ENCODE measurements at places on chromosomes 11 and 22.

DNA sequence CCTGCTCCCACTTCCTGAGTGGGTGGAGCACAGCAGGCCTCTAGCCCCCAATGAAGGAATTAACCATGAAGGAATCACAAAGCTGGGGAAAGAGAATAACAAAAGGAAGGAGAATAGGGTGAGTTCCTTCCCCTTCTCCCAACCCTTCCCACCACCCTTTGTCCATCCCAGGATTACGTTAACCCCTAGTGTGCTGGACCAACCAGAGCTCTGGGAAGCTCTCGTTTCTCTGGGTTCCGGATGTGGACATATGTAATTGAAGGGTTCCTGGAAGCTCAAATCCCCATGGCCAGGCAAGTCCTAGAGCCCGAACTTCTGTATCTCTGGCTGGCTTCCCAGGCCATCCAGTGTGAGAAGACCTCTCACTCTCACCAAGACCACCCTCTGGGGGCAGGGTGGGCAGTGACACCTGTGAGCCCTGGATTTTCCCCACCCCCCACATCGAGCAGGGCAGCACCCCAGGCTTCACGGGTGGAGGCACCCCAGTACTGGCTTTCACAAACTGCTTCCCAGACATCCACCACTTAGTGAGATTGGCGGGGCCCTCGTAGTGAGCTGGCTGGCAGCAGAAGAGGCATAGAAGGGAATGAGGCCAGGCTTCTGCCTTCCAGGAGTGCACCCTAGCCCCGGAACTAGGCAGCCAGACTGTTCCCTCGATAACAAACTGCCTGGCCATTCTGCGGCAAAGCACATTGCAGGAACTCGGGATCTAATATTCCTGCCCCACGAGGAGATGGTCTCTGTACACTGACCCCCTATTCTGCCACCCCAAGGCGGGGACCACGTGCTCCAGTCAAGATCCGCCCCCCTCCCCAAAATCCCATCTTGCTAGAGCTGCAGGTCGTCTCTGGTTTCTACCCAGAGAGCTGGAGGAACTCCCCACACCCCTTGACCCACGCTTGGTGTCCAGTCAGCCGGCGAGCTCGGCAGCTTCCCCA lies 2.1 kb downstream of the NECTIN1 start:
- no peak for DNase-seq

DNA sequence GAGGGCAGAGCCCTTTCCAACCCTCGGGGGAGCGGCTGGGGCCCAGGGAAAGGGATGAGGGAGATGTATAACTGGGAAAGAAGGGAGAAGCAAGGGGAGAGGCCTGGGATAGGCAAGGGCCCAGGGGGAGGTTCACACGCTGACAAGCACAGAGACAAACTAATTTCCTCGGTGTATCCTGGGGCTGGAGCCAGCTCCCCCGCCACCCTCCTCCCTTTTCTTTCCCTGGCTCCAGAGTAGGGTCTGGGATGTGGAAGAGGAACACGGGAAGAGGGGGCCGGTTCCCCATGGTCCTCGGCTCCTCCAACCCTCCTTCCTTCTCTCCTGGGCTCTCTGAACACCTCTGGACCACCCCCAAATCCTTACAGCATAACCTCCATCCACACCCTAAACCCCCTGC lies 6.9 kb downstream of the CLCF1 start:
- DNase-seq = no peak

GRCh38 chr22:49705972-49706352 lies 121.7 kb downstream of the BRD1 start:
- no peak for DNase-seq

- peak; percentile 38 for DNase-seq
Measured at GRCh38 chr22:49827853-49828598, at the start of gene BRD1. Gene BRD1, minus strand, starts transcription at chr22:49827873. Its CDS starts 3,556 bp downstream, at chr22:49824317.

GRCh38 chr11:128477811-128478210 lies 109.5 kb downstream of the ETS1 start:
- no peak for DNase-seq

- DNase-seq = no peak
Measured at GRCh38 chr22:30158277-30158676, 78.0 kb downstream of the HORMAD2 start.

- no peak for DNase-seq
Measured at GRCh38 chr11:33160136-33160535, 1.1 kb downstream of the CSTF3 start.

- DNase-seq = peak; percentile 56
Measured at GRCh38 chr11:43944761-43945311, 2.4 kb downstream of the C11orf96 start.

DNA sequence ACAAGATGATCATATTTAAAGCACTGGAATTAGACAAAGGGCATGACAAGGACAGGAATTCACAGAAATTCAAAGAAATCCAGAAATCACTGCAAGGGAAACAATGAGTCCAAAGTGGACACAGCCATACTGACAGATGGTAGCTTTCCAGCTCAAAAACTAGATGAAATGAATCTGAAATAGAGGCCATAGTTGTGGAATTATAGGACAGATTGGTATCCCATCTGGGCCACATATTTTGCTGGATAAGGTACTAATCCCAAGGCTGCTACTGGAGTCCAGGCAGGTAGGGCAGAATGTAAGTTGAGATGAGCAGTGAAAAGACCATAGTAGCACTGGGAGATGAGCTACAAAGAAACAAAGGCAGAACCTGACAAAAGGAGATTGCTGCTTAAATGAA lies 258.3 kb upstream of the ANO3 start:
- DNase-seq = no peak

DNA sequence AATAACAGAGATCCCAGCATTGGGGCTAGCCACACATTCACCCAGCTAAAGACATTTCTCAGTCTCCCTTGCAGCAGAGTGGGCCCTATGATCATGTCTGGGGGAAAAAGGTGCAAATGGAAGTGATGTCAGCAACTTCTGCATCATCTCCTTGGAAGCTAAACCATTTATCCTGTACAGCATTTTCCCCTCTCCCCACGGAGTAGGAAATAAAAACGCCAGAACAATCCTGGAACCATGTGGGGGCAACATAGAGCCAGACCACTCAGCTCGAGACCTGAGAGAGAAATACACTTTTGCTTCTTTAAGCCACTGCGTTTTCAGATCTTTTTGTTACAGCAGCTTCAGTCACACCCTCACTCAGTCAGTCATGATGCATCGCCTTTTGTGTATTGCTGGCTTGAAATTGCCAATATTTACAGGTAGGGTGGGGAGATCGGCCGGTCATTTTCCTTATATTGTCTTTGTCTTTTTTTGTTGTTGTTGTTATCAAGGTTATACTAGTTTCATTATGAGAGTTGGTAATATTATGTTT lies 9.1 kb upstream of the RAC2 start:
- DNase-seq = no peak

DNA sequence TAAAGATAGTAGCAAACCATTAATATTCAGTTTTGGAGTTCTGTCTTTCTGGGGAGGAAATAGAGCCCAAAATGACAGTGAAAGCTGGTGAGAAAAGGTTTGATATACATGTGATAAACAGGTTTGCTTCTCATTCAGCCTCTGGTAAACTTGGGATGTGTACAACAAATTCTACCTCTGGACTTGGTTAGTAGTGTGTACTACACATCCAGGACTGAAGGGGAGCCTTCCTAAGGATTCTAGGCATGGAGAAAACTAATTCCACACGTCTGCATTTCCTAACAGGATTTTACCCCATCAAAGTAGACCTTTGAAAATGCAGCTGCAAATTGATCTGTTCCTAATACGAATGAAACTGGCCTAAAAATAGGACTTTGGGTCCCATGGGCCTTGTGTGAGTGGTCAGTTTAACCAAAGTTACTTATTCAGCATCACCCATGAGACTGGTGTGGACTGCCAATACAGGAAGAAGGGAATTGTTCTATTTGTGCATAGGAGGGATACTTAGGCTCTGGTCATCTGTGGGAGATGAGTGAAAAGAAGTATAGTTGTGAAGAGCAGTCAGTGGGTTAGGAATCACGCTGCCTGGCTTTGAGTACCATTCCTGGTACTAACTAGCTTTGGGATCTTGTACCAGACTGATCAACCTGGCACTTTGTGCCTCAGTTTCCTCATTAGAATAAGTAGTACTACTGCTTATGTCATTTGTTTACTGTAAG lies 74.2 kb downstream of the YAP1 start:
- no peak for DNase-seq

GRCh38 chr11:47414685-47415070 lies 6.3 kb downstream of the SLC39A13 start:
- no peak for DNase-seq

DNA sequence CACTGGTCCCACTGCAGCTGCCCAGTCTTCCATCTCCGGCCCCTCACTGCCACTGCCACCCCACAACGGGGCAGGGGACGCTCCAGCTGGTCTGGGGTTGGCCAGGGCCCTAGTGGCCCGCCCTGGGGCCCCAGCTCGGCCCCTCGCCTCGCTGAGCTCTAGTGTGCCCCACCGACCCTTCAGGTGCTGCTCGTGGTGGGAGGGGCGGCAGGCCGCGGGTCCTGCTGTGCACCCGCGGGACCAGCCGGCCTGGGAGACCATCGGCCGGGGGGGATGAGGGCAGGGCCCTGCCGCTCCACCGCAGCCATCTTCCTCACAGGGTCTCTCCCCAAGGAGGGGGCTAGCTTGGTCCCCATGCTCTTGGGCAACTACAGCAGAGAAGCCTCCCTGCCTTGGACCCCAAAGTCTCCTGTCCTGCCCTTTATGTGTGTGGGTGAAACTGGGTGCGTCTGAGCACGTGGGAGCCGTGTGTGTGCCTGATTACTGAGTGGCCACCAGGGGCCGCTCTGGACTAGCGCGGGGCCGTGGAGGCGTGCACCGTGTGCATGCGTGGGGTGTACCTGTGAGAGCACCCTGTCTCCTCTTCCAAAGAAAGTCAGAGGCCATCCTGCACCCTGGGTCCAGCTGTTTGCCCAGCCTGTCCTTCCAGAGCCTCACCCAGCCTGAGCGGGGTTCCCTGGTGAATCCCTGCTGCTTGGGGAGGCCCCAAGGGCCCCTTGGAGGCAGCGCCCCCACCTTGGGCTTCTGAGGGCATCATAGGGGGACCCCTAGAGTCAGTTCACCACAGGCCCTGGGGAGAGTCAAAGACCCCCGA lies 6.0 kb upstream of the ACR start:
- DNase-seq = peak; percentile 50

GRCh38 chr11:114193730-114194679 lies 102.2 kb upstream of the NNMT start:
- DNase-seq = no peak

DNA sequence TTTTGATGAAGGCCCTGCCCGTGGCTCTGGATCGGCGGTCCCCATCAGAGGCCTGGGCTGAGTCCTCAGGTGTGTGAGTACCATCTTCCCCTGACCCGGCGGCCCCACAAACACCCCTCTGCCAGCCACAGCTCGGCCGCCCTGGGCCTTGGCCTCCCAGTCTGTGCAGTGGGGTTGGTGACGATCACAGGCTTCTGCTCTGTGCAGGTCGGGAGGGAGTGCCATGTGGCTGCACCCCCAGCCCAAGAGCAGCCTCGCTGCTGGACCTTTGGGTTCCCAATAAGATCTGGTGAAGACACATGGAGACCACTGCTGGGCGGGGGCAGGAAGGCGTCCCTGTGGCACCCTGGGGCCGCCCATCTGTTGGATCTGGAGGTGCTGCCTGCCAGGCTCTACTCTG lies 47.1 kb upstream of the PPARA start:
- DNase-seq = no peak

GRCh38 chr22:20412474-20413216 lies 18.7 kb downstream of the ZNF74 start:
- no peak for DNase-seq

DNA sequence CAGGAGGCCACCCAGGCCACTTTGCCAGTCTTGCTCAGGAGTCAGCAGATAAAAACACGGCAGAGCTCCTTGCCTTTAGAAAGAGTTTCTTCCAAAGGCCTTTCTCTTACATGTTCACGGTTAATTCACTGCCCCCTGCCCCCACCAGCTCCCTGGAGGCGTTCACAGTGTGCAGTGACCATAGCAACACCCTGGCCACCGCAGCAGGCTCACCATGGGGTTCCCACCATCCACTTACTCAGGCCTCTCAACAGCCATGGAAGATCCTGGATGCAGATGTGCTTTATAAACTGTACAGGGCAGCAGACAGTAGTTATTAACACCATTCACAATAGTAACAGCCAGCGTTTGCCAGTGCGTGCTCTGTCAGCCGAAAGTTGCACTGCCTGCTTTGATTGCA lies 10.6 kb upstream of the MYO7A start:
- DNase-seq = no peak

- DNase-seq = no peak
Measured at GRCh38 chr11:122343210-122343609, 227.2 kb upstream of the BLID start.

DNA sequence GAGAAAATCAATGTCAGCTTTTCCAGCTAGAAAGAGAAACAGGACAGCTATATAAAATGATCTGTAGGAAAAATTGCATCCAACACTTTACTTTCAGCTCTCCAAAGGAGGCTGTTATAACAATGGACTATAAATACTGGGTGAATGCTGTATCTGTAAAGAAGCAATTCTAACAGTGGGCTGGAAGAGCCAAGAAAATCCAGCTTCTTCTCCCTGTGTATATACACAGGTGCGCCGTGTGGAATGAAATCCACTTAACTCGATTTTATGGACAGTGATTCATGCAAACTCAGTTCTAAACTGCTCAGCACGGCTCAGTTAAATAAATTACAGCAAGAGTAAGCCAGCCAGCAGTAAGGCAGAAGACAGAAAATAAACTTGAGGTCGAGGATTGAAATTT lies 32.5 kb upstream of the LMO2 start:
- DNase-seq = no peak

DNA sequence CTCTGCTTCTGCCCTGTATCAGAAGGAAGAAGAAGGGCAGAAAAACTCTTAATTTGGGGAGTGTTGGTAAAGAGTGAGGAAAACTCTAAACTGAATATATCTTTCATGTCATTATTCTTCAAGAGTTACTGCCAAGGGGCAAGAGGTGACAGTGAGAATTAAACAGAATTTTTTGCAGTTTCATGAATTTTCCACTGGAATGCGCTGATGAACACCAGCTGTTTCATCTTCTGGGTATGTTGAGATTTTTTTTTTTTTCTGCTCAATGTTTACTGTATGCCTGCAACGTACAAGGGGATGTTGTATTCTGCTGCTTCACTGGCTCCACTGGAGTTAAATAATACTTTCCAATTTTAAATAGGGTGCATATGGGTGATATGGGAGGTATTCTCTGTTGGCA lies 117.8 kb downstream of the FAM76B start:
- no peak for DNase-seq

DNA sequence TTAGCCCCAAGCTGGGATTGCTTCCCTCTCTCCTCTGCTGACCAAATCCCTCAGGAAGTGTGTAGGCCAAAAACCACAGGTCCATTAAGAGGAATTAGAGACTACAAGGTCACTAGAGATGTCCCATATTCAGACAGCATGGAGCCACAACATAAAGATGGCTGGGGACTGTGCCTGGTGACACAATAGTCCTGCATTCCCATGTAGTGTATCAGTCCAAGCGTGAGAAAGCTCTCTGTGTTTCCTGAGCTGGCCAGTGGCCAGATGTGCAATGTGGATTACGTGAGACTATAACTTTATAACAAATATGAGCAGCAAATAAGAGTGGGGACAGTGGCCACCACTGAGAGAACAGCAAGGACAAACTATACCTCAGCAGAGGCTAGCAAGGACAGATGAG lies 7.6 kb upstream of the MS4A10 start:
- DNase-seq = no peak

GRCh38 chr22:30056015-30056414 lies 24.2 kb upstream of the HORMAD2 start:
- DNase-seq = no peak

GRCh38 chr11:74057249-74058151 lies 48.6 kb upstream of the UCP3 start:
- no peak for DNase-seq

GRCh38 chr22:47148956-47149728 lies 386.7 kb downstream of the TBC1D22A start:
- no peak for DNase-seq
